Effector CD8-positive, alpha-beta T cell (primary cell): ENCODE measurements at places on chromosomes 16 and 17.

DNA sequence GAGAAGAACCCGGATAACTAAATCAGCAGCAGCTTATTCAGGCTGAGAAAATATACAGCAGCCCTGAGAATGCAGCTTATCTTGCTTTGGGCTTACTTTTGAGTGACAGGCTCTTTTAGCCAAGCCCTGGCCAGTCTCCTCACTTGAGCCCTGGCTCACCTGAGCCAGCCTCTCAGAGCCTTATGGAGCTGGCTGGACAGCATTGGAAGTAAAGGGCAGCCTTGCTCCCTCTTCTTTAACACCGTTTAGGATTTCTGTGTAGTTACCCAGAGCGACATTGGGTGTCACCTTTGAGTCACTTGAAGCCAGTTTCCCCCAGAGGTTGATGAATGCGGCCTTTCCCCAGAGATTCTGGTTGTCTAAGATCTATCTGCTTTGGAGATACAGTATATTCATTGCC is 7.7 kb upstream of the NPIPB2 start:
- no peak for DNase-seq

- no peak for DNase-seq
Measured at GRCh38 chr16:19389246-19389645, 28.4 kb upstream of the TMC5 start.

DNA sequence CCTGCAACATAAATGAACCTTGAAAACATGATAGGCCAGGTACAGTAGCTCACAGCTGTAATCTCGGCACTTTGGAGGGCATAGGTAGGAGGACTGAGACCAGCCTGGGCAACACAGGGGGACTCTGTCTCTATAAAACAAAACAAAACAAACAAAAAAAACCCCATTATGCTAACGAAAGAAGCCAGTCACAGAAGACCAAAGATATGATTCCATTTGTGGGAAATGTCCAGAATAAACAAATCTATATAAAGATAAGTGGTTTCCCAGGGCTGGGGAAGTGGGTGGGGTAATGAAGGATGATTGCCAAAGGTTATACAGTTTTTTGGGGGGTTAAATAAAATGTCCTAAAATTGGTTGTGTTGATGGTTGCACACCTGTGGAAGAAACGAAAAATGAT is 36.5 kb upstream of the SIAH1 start:
- no peak for DNase-seq

DNA sequence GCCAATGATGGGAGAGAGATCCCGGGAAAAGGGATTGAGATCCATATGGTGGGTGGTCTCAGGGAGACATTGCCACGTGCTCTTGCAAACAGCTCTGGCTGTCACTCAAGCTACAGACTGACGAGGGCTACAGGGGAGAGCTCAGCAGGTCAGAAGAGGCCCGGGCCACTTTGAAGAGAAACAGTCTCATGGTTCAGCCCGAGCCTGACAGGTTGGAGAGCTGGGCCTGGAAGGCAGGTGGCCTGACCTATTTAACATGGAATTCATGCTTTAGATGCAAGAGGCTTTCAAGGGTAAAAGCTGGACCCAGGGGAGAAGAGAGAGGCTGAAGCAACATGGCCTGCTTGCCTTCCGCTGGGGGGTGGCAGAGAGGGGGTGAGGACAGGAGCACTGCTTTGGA is 81.0 kb upstream of the BRD7 start:
- DNase-seq = no peak

DNA sequence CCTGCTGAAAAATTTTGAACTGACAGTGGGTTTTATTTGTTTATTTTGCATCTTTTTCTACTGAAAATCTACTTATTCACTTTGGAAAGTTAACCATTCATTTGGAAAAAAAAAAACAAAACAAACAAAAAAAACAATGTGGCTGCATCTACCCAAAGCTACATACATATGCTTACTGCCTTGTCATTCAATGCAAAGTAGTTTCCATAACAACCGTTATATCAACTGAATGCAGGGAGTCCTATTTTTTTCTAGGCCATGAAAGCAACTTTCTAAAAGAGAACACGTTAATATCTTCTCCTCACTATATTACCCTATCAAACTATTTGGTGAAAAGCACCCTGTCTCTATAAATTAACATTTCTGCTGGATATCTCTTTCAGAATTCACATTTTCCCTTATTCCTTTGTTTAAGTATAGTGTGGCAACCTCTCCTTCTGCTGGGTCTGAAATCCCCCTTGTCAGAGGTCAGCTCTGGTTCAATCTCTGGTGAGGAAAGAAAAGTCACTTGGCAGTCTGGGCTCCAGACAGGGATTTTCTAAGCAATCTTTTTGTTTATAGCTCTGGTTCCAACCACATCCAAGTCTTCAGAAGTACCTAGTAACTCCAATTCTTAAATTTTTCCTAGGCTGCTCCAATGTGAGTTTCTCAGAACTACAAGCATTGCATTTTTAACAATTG is 528.4 kb upstream of the TOM1L1 start:
- DNase-seq = no peak
